ENCODE measurements at places on chromosomes 2 and 18.

- no peak for DNase-seq
Observed at GRCh38 chr2:53334610-53335009, 433.0 kb upstream of the CHAC2 start.

DNA sequence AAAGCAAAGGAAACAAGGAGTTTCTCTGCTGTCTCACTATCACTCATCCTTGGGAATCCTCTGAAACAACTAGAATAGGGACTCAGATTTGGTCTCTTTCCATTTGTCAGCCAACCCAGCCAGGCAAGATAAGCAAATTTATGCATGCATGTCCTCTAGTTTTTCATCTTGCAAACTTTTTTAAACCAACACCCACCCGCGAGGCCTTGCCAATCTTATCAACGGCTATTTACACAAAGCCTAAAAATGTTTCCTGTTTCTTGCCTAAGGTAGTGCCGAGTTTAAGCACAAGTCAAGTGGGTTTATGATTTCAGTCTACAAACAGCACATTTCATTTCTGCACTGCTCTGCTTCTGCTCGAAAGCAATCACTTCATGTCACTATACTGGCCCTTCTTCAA lies 240.9 kb downstream of the STK39 start:
- DNase-seq = no peak

DNA sequence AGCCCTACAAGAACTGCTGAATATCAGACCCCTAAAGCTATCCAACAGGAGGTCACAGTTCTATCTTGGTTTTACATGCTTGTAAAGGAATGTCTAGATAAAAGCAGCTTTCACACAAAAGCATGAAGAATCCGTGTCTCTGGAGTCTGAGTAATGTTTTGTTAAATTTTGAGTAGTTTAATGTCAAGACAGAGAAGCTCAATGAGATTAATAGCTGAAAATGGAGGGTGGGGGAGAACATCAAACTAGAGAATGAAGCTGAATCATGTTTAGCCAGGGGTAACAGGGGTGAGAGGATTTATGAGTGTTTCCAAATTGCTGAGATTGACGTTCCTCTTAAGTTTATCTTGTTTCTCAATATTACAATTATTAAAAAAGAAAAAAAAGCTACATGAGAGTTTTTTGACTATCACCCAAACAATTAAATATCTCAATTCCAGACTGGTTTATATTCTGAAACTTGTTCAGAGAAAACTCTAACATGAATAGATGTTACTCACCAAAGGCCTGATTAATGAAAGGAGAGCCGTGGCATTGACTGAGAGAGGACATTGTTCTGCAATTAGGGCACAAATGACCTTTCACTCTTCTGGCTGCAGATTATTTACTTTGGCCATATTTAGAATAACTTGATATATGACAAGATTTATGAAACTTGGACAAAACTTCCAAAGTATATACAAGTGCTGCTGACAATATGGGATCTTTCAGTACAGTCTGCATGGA lies 266.4 kb upstream of the ETAA1 start:
- DNase-seq = no peak

- DNase-seq = peak; percentile 23
Observed at GRCh38 chr2:1728821-1729220, 15.5 kb downstream of the PXDN start.

DNA sequence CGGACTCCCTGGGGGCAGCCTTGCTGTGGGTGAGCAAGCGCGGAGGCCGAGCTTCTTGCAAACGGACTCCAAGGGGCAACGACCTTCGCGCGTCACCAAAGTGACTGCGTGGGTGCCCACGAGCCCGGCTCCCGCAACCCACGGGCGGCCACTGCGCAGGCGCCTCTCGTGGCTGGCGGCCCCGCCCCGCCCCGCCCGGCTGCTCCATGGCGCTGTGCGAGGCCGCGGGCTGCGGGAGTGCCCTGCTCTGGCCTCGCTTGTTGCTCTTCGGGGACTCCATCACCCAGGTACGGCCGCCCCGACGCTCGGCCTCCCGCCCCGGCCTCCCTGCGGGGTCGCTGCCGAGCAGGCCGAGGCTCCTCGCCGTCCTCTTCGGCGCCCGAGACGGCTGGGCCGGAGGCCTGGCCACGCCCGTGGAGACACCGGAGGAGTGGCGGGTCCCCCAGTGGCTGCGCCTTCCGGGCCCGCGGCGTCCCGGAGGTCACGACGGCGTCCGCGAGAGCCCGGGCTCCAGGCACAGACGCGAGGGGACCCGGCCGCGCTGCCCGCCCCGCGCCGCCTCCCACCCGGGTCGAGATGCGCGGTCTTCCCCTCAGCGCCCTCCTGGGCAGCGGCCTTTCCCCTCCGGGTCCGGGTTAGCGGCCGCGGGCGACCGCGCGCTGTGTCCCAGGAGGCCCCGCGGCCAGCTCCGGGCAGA lies at the start of gene IAH1:
TSS of gene IAH1 (plus strand) at position 191 of the 697 bp plus-strand sequence. CDS start at position 207, 16 bp downstream.
- DNase-seq = no peak

Measured in NCI-H2107 (cell line).